ENCODE measurements at places on chromosomes 12 and 14. TPM values are rescaled to one million over a fixed set of nuclear protein-coding genes. Genes with fewer than 3 reads are reported as not detected.

Gene SLC38A1
- 281 TPM for total RNA-seq

DNA sequence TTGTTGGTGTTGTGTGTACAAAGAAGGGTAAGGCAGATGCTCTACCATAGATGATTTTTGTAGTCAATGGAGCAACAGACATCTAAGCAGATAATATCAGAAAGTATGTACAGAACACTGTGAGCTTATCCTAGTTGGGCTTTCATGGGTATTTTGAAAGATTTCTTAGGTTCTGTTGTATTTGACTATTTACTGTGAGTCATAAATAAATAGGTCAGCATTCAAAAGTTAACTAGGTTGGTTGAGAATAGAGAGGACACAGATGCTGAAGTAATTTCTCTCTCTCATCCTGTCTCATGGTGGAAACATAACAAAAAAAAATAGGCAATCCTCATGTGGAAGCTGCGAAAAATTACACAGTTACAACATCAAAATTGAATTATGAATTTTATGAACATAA, 413.5 kb downstream of the CCDC91 start:
- no peak for DNase-seq

GRCh38 chr14:39957987-39958386, 525.8 kb upstream of the FBXO33 start:
- DNase-seq, result no peak

- DNase-seq, result no peak
These were observed 148.8 kb upstream of the DCN start for GRCh38 chr12:91331371-91331770.

Gene TAS2R30
- 9.7 TPM for total RNA-seq

DNA sequence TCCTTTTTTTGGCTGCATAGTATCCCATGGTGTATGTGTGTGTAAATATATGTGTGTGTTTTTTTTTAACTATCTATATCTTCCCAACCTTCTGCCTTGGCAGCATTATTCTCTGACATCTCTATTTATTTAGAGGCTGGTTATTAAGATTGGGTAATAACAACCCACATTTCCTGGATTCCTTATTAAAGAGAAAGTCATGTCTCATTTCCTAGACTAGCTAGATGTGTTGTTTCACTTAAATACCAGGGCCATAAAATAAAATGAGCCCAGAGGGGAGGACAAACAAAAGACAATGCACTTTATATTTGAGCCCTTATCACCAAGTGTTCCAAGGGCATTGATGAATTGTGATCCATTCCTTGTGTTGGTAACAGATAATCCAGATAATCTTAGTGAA, 169.1 kb downstream of the SLC5A8 start:
- no peak for DNase-seq

DNA sequence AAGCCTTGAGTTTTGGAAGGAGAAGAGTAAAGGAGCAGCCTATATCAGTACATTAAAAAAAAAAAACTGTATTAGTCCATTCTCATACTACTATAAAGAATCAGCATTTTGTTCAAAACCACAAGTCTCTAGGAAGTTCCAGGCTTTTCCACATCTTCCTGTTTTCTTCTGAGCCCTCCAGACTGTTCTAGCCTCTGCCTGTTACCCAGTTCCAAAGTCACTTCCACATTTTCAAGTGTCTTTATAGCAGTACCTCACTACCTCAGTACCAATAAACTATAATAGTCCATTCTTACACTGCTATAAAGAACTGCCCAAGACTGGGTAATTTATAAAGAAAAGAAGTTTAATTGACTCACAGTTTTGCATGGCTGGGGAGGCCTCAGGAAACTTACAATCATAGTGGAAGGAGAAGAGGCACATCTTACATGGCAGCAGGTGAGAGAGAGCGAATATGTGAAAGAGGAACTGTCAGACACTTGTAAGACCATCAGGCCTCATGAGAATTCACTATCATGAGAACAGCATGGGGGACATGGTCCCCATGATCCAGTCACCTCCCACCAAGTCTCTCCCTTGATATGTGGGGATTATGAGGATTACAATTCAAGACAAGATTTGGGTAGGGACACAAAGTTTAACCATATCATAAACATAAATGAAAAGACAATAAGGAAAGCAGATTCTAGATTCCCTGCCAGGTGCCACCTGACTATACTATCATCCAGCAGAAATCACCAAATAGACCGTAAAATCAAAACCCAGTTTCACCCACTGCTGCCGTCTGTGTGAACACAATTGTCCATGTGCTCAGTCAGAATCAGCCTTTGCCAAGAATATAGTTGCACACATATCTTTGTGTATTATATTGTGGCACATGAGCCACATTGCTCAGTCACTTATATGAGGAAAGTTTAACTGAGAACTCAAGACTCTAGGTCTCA, 27.8 kb downstream of the TOGARAM1 start:
- DNase-seq, result no peak

DNA sequence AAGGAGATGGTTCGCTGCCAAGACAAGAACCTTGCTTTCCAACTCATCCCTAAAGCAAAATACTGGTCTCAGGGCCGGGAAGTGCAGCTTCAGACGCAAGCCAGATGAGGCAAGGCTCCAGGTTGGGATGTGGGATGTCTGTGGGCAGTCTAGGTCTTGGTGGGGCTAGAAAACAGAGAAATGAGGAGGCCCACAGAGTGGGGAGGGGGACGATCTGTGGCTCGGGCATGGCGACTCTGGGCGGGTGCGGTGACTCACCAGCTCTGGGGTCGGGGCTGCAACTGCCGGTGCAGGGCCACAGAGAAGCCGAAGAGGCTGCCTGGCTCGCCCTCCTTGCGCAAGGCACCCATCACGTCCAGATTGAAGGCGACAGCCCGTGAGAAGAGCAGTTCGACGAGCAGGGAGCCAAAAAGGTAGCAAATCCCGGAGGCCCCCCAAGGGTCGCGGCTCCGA, 459 bp downstream of the ITGA7 start:
- DNase-seq, result peak; percentile 66
